Adrenal gland (tissue), 19 donors: ENCODE measurements at places on chromosomes 13 and 19. TPM values are rescaled to one million over a fixed set of nuclear protein-coding genes. Genes with fewer than 3 reads are reported as not detected.

ATP8B3 gene
- 4.9 TPM for total RNA-seq

DNAJC15 gene
- 13.2 TPM for total RNA-seq

ABCC4 gene
- 5.7 TPM for total RNA-seq

TNFSF13B gene
- 19.5 TPM for total RNA-seq

KLK14 gene
- not detected for total RNA-seq

UNC13A gene
- 0.57 TPM for total RNA-seq

LILRB4 gene
- total RNA-seq, result 11.4 TPM

ZNF888 gene
- 7.2 TPM for total RNA-seq

ZBTB7A gene
- total RNA-seq, result 71.3 TPM
